Activated CD4-positive, alpha-beta memory T cell treated with anti-CD3 and anti-CD28 coated beads, Interleukin-2, amount 10 ng/mL, durations not matched to agents 7 days and 5 days (primary cell): ENCODE measurements at places on chromosomes 16 and 17. TPM values are rescaled to one million over a fixed set of nuclear protein-coding genes. Genes with fewer than 3 reads are reported as not detected.

Gene PARD6A
- total RNA-seq: 12.2 TPM

Gene MAPT
- total RNA-seq: 0.70 TPM

Gene EMP2
- not detected for total RNA-seq

Gene CHRNE
- 0.43 TPM for total RNA-seq

Gene NOG
- total RNA-seq: 0.23 TPM

Gene NPTX1
- total RNA-seq: 8.8 TPM

Gene GJC1
- total RNA-seq: 0.78 TPM

Gene EFCAB5
- 0.86 TPM for total RNA-seq

Gene BIRC5
- 86.5 TPM for total RNA-seq

Gene CRYBA1
- not detected for total RNA-seq

Gene KRT40
- total RNA-seq: not detected

Gene KRT36
- not detected for total RNA-seq

Gene MYH8
- total RNA-seq: not detected

Gene TERB1
- total RNA-seq: 0.15 TPM

Gene ACSM3
- 3.6 TPM for total RNA-seq
